T-helper 9 cell (primary cell): ENCODE measurements at places on chromosomes 4 and X.

GRCh38 chr4:8310306-8310705 lies 40.8 kb downstream of the HTRA3 start:
- no peak for DNase-seq

DNA sequence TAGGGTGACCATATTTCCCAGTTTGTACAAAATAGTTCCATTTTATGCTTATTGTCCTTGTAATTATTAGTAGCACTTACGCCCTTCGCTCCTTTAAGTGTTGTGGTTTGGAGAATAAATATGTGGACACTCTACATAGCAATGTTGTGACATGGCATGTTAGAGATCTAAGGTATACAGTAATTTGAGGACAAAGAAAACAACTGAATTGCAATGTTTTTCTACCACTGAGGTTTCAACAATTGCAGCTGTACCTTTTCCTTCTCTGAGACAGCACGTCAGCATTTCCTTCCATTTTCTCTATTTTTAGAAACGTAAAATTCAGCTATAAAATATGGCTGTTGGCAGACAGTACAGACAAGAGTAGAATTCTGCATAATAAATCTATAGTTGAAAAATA lies 323.1 kb downstream of the MAPK10 start:
- no peak for DNase-seq

GRCh38 chrX:76026292-76026691 lies 146.6 kb upstream of the PBDC1 start:
- no peak for DNase-seq

GRCh38 chr4:107008115-107008514 lies 28.0 kb downstream of the DKK2 start:
- no peak for DNase-seq

- DNase-seq, result no peak
Observed at GRCh38 chr4:70994387-70995099, 1.1 kb downstream of the DCK start.

GRCh38 chrX:41236629-41237028 lies 97.3 kb upstream of the DDX3X start:
- no peak for DNase-seq

DNA sequence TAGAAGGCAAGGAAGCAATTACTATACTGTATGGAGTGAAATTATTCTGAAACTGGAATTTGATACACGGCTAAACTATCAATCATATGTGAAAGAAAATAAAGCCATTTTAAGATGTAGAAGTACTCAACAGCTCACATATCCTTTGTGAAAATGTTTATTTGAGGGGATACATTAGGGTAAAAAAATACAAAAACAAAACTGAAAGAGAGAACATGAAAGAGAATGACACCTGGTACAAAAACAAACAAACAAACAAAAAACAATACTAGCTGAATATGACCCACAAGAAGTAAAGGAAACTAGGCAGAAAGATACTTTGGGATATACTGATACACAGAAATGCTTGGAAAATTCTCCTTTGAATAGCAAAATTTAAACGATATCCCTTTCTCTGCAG lies 20.8 kb upstream of the AREG start:
- DNase-seq, result no peak
